Upper lobe of right lung (tissue), 1 donor: ENCODE measurements at places on chromosomes 12 and 14. TPM values are rescaled to one million over a fixed set of nuclear protein-coding genes. Genes with fewer than 3 reads are reported as not detected.

DNA sequence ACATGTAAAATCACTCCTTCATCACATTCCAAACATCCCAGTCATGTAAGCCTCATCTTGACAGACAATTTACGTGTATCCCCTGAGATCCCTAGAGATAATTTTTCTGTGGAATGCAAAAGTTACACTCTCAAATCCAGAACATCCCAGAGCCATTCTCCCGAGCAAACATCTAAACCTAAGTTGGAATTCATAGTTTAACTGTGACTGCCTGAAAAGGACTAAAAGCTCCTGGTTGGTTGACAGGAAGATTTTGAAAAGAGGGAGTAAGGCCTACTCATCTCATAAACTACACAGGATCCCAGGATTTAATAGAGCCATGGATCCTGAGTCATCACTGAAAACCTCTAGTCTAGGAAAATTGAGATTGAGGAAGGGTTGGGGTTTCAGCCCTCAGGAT lies 123.6 kb downstream of the SCN8A start:
- no peaks in the 10 kb centered on the region for H3K27me3 ChIP-seq
- H3K4me1 ChIP-seq = no peaks in the 10 kb centered on the region
- DNase-seq = no peak
- no peak overlapping the region for H3K27ac ChIP-seq
- no peaks in the 10 kb centered on the region for H3K36me3 ChIP-seq
- no peak overlapping the region for H3K4me3 ChIP-seq

GRCh38 chr14:59454139-59454538 lies 11.0 kb downstream of the GPR135 start:
- H3K4me1 ChIP-seq = no peaks in the 10 kb centered on the region
- no peak overlapping the region for H3K4me3 ChIP-seq

- no peak overlapping the region for H3K4me3 ChIP-seq
- H3K27ac ChIP-seq = peak overlapping the region; percentile 3
- H3K36me3 ChIP-seq = no peaks in the 10 kb centered on the region
- peaks cover 13% of the 10 kb centered on the region for H3K4me1 ChIP-seq
- H3K27me3 ChIP-seq = no peaks in the 10 kb centered on the region
- DNase-seq = no peak
Observed at GRCh38 chr12:91778938-91779400, 366.7 kb downstream of the BTG1 start.

DNA sequence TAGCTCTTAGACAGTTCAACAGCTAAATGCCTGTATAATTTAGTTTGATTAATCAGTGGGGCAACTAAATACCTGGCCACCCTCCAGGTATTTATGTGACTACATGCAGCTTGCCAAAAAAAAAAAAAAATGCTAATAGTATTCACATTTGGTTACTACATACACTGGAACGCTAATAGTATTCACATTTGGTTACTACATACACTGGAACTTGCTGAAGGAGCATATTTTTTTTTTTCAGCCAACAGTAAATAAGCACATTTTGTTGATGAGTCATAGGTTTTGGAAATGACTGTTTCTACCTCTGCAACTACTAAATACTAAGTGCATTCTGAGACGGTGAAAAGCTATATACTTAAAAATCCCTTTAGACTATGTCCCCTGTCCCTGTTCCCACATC lies 1172.3 kb downstream of the LRFN5 start:
- H3K36me3 ChIP-seq = no peaks in the 10 kb centered on the region
- no peaks in the 10 kb centered on the region for H3K4me1 ChIP-seq
- H3K27me3 ChIP-seq = no peaks in the 10 kb centered on the region
- DNase-seq = no peak
- no peak overlapping the region for H3K27ac ChIP-seq

DNA sequence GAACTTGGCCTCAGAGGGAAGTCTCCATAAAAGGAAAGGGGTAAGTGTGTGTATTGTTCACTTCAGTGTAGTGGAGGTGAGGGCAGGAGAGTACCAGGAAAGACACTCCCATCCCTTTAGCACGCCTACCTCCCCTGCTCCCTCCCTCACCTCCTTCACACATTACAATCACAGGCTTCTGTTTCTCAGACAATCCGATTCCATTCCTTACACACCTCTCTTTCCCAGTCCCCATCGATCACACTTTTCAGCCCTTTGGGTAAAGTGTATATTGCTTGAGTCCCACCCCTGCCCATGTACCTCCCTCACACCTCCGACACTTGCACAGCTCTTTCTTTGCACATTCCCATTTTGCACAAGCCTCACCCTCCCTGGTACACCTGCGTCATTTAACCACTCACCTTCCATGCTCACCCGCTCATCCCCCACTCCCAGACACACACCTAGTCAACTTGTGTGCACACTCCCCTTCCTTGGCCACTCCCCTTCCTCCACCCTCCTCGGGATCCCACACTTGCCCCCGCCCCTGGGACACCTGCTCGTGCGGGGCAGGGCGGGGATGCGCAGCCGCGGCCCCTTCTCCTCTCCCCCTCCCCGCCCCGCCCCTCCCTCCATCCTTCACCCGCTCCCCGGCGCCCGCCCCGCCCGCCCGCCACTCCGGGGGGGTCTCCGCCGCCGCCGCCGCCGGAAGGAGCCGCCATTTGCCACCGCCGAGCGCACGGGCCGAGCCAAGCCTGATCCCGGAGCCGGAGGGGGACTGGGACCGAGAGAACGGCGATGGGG lies at the start of gene MARCHF9:
MARCHF9 (plus strand) TSS at position 693 of the 783 bp plus-strand sequence. CDS start 426 bp downstream, outside the sequence.
- H3K27me3 ChIP-seq = no peaks in the 10 kb centered on the region
- H3K27ac ChIP-seq = peak within 1 kb of the TSS; percentile 70
- H3K4me3 ChIP-seq = peak within 1 kb of the TSS; percentile 66
- peaks cover 25% of the 10 kb centered on the region for H3K36me3 ChIP-seq
- H3K4me1 ChIP-seq = peaks cover 38% of the 10 kb centered on the region

- DNase-seq = no peak
- no peak overlapping the region for H3K27ac ChIP-seq
- no peaks in the 10 kb centered on the region for H3K4me1 ChIP-seq
- no peaks in the 10 kb centered on the region for H3K36me3 ChIP-seq
- peaks cover 40% of the 10 kb centered on the region for H3K27me3 ChIP-seq
Observed at GRCh38 chr14:70082394-70082793, 106.4 kb downstream of the SLC8A3 start.

DNA sequence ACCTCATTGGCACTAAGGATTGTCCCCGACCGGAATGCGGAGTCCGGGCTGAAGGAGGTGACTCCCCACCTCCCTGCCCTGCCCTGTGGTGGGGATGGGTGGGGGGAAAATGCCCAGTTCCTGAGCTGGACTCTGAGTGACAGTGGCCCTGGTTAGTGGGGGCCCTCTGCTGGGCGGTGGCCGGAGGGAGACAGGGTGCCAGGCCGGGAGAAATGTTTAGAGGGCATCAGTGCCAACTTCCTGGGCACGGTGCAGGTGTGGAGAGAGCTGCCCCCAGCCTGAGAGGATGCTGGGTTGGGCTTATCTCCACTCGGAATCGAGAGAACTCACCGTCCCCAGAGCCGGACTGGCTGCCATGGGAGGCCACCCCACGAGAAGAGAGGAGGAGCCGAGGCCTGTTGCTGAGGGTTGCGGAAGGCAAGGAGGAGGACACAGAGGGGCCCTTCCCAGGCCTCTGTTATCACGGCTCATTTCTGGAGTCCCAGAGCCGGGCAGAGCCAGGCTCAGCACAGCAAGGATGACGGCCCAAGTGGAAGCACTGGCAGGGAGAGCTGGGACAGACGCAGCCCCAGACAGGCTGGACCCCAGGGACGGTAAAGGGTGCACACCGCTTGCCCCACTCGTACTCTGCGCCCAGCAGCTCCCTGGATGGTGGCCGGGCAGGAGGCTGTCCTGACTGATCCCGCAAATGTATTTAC lies 156.7 kb downstream of the KIF26A start:
- H3K4me1 ChIP-seq = peaks cover 6% of the 10 kb centered on the region
- peaks cover 22% of the 10 kb centered on the region for H3K27me3 ChIP-seq
- H3K36me3 ChIP-seq = no peaks in the 10 kb centered on the region
- peak; percentile 51 for DNase-seq
- no peak overlapping the region for H3K4me3 ChIP-seq

DNA sequence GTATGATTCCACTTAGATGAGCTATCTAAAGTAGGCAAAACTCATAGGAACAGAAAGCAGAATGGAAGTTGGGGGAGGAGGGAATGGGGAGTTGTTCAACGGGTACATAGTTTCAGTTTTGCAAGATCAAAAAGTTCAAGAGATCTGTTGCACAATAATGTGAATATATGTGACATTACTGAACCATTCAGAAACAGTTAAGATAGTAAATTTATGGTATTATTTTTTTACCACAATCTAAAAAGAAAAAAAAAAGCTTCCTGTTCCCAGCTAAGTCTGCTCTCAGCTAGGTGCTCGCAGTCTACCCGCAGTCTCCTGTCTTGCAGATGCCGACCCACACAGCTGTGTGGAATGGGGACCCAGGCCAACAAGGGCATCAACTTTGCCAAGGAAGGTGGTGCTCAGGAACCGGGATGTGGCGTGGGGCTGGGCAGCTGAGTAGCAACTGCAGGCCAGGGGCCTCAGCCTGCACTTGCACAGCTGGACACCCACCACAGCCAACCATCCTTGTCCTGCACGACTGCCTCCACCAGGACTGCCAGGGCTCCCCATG lies 15.3 kb upstream of the ANO6 start:
- H3K4me1 ChIP-seq = peaks cover 18% of the 10 kb centered on the region
- DNase-seq = no peak
- H3K36me3 ChIP-seq = no peaks in the 10 kb centered on the region

DNA sequence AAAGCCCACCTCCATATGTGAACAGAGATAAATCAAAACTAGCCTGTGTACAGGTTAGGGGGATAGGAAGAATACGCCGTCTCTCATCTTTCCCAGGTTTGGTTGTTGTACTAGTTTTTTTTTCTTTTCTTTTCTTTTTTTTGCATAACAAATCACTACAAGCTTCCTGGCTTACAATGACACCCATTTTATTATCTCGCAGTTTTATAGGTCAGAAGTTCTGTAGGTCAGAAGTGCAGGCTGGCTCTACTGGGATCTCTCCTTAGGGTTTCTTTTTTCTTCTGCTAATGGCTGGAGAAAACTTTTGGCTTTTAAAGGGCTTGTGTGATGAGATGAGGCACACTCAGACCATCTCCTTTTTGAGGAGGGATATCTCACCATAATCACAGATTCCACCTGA lies 25.7 kb upstream of the CRY1 start:
- no peaks in the 10 kb centered on the region for H3K36me3 ChIP-seq
- H3K27ac ChIP-seq = no peak overlapping the region
- peaks cover 25% of the 10 kb centered on the region for H3K27me3 ChIP-seq
- no peak overlapping the region for H3K4me3 ChIP-seq
- H3K4me1 ChIP-seq = no peaks in the 10 kb centered on the region

DNA sequence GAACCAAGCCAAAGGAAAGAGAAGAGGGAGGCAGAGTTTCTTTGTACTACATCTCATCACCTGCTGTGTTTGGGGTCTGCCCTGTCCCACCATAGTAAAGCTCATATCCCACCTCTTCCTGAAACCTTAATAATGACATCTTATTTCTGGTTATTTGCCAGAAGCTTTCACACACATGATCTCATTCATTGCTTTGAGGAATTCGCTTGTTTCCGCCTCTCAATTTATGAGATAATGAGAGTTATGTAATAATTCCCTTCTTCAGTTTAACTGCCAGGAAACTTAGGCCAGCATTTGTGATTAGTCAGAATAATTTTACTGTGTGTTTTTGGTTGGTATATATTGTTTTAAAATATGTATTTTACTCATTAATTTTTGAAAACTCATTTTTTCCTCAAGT lies 205.2 kb downstream of the CACNA1C start:
- H3K4me3 ChIP-seq = no peak overlapping the region
- no peak for DNase-seq
- no peak overlapping the region for H3K27ac ChIP-seq

DNA sequence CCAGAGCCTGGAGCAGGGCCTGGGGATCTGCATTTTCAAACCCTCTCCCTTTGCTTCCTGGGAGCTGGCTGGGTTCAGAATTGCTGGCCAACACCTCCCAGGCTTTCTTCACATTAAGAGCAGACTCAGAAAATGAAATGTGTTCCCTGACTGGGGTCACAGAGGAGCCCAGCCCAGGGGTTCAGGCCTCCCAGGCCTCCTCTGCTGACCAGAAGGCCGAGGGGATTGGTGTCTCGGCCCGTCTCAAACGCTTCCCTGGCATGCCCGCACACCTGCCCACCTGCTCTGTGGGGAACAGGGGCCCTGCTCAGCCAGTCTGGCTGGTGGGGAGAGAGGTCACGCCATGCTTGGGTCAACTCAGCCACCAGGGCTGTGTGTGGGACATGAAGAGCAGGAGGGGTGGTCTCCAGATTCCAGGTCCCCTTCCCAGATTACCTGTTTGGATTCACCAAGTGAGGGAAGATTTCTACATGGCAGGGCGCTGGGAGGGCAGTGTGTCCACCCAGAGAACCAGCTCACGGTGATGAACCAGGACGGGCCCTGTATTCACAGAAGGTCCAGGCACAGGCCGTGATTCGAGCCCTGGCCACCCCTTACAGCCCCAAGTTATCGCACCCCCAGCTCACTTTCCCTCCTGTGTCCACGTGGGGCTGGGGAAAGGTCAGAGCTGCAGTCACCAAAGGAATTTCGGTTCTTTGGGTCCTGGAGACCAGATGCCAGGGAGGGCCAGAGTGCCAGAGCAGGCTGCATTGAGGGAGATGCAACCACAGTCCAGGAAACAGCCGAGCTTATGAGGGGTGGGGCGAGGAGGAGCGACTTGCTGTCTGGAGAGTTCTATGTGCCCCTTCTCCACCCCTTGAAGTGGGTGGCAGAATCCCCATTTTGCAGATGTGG lies 55.2 kb upstream of the RIN3 start:
- peaks cover 27% of the 10 kb centered on the region for H3K4me1 ChIP-seq
- H3K36me3 ChIP-seq = no peaks in the 10 kb centered on the region
- DNase-seq = no peak
- H3K27me3 ChIP-seq = no peaks in the 10 kb centered on the region
- H3K27ac ChIP-seq = peak overlapping the region; percentile 42
- no peak overlapping the region for H3K4me3 ChIP-seq

- H3K27me3 ChIP-seq = no peaks in the 10 kb centered on the region
- DNase-seq = no peak
- H3K4me3 ChIP-seq = no peak overlapping the region
- H3K36me3 ChIP-seq = peaks cover 22% of the 10 kb centered on the region
Observed at GRCh38 chr14:49612671-49613070, 7.8 kb downstream of the RPL36AL start.

DNA sequence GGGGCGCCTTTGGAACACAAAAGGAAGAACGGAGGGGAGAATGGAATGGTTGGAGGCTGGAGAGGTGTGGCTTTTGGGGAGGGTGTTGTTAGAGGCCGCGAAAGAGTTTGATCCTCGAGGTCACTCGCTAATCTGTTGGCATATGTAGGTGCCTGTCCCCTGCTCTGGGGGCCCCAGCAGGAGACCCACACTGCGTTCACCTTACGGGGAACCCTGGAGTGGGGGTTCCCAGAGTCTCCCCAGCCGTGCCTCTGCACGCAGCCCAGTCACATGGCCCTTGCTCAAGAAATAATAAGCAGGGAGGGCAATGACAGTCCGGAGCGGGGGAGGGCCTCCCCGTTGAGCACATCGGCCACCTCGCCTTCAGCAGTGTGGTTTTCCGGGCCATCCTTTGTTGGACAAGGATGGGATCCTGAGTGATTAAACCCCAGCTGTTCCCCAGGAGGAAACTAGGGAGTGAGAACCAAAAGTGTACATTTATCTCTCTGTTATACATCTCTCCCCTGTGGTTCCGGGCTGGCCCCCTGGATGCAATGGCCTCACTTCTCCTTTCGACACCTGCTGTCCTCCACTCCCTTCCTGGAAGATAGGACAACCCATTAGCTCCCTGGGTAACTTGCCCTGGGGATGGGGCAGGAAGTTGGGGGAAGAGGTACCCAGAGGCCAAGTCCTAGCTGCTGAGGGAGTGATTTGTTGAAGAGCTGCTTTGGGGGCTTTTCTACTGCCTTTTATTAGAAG lies 1.3 kb downstream of the PLEKHG3 start:
- peaks cover 49% of the 10 kb centered on the region for H3K4me1 ChIP-seq
- no peak for DNase-seq
- H3K4me3 ChIP-seq = peak overlapping the region; percentile 70
- H3K27me3 ChIP-seq = no peaks in the 10 kb centered on the region
- no peaks in the 10 kb centered on the region for H3K36me3 ChIP-seq
- peak overlapping the region; percentile 73 for H3K27ac ChIP-seq

Gene NDUFB1
- 95.4 TPM for total RNA-seq

Gene KRT78
- total RNA-seq = not detected

Gene NTN4
- 136 TPM for total RNA-seq

Gene ANO2
- total RNA-seq = 36.8 TPM

Gene UBR7
- total RNA-seq = 13.8 TPM
